IMR-90 (cell line): ENCODE measurements at places on chromosomes 16 and 17. TPM values are rescaled to one million over a fixed set of nuclear protein-coding genes. Genes with fewer than 3 reads are reported as not detected.

The DLX3 gene
- not detected in 2 replicates for total RNA-seq

DNA sequence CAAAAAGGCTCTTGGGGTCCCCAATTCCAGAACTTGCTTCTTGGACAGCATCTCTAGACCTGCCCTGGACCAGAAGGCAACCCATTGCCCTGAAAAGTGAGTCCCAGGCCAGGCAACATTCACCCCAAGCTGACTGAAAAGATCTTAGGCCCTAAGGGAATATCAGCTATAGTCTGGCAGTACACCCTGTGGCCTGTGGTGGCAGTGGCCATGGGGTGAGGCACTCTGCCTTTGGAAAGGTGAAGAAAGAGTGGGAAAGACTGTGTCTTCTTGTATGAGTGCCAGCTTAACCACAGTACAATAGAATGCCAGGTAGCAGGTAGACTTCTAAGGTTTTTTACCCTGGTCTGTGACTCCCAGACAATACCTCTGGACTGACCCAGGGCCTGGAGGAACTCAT, 564.5 kb downstream of the CDH8 start:
- no peak overlapping the region for H3K27ac ChIP-seq
- no peak overlapping the region for H3K4me3 ChIP-seq
- no peaks in the 10 kb centered on the region for H3K27me3 ChIP-seq
- no peak for DNase-seq
- H3K4me1 ChIP-seq = no peaks in the 10 kb centered on the region

The TNRC6C gene
- 2.7 and 3.6 TPM in 2 replicates for total RNA-seq

The TBKBP1 gene
- 3.4 and 3.6 TPM in 2 replicates for total RNA-seq

- peaks cover 11% of the 10 kb centered on the region for H3K36me3 ChIP-seq
- no peaks in the 10 kb centered on the region for H3K4me1 ChIP-seq
- H3K27ac ChIP-seq = no peak overlapping the region
Measured at GRCh38 chr17:81192386-81193050, 26.5 kb upstream of the AATK start.

The HOXB2 gene
- total RNA-seq = 2.7 and 3.1 TPM in 2 replicates

The KRT222 gene
- not detected in 2 replicates for total RNA-seq

DNA sequence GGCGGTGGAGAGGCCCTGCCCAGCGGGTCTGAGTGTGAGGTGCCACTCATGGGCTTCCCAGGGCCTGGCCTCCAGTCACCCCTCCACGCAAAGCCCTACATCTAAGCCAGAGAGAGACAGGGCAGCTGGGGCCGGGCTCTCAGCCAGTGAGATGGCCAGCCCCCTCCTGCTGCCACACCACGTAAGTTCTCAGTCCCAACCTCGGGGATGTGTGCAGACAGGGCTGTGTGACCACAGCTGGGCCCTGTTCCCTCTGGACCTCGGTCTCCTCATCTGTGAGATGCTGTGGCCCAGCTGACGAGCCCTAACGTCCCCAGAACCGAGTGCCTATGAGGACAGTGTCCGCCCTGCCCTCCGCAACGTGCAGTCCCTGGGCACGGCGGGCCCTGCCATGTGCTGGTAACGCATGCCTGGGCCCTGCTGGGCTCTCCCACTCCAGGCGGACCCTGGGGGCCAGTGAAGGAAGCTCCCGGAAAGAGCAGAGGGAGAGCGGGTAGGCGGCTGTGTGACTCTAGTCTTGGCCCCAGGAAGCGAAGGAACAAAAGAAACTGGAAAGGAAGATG, 11.2 kb downstream of the VASN start:
- H3K27ac ChIP-seq = no peak overlapping the region
- H3K4me3 ChIP-seq = no peak overlapping the region
- peaks cover 50% of the 10 kb centered on the region for H3K36me3 ChIP-seq
- H3K27me3 ChIP-seq = no peaks in the 10 kb centered on the region
- peaks cover 30% of the 10 kb centered on the region for H3K4me1 ChIP-seq

The USB1 gene
- total RNA-seq = 23.1 and 45.9 TPM in 2 replicates

DNA sequence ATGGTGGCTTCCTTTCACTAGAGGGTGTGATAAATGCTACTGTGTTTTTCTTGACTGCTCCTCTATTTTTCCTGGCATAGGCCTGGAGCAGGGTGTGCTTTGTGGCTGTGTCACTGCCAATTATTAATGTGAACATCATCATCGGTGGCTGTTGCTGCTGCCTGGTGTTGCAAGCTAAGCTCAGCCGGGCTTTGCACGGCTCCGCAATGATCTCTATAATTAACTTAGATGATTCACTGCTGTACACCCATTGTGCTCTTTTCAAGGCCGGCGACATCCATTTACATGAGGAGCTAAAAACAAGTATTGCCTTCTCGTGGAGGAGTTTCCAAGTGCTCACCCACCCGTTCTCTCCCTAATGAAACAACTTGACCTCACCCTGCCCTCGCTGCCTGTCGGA, 160.1 kb upstream of the IRX3 start:
- H3K36me3 ChIP-seq = no peaks in the 10 kb centered on the region
- no peak for DNase-seq
- H3K4me3 ChIP-seq = no peak overlapping the region
- H3K27me3 ChIP-seq = no peaks in the 10 kb centered on the region
- H3K4me1 ChIP-seq = no peaks in the 10 kb centered on the region

The OSGIN1 gene
- 0.83 and 0.90 TPM in 2 replicates for total RNA-seq

- H3K4me1 ChIP-seq = no peaks in the 10 kb centered on the region
- H3K36me3 ChIP-seq = no peaks in the 10 kb centered on the region; the same call in none of the 2 replicates
- no peak for DNase-seq
- no peak overlapping the region for H3K27ac ChIP-seq
- no peak overlapping the region for H3K4me3 ChIP-seq
- no peaks in the 10 kb centered on the region for H3K27me3 ChIP-seq
Measured at GRCh38 chr16:72865835-72866234, 182.1 kb downstream of the ZFHX3 start.

GRCh38 chr16:57563487-57563750, 21.0 kb downstream of the ADGRG5 start:
- no peak overlapping the region for H3K27ac ChIP-seq
- DNase-seq = no peak
- H3K4me1 ChIP-seq = peaks cover 3% of the 10 kb centered on the region; the same call in 1 of the 2 replicates
- peaks cover 29% of the 10 kb centered on the region for H3K27me3 ChIP-seq

- no peaks in the 10 kb centered on the region for H3K36me3 ChIP-seq
- peak; percentile 24 for DNase-seq
- peaks cover 29% of the 10 kb centered on the region for H3K4me1 ChIP-seq
- H3K27me3 ChIP-seq = no peaks in the 10 kb centered on the region
- H3K4me3 ChIP-seq = no peak overlapping the region
- H3K27ac ChIP-seq = peak overlapping the region; percentile 26
Measured at GRCh38 chr16:86215233-86215978, 294.9 kb upstream of the FOXF1 start.

The TMEM132E gene
- not detected in 2 replicates for total RNA-seq

- no peaks in the 10 kb centered on the region for H3K27me3 ChIP-seq
- no peak overlapping the region for H3K4me3 ChIP-seq
- DNase-seq = no peak
Measured at GRCh38 chr17:42411905-42412679, 11.0 kb downstream of the CAVIN1 start.

DNA sequence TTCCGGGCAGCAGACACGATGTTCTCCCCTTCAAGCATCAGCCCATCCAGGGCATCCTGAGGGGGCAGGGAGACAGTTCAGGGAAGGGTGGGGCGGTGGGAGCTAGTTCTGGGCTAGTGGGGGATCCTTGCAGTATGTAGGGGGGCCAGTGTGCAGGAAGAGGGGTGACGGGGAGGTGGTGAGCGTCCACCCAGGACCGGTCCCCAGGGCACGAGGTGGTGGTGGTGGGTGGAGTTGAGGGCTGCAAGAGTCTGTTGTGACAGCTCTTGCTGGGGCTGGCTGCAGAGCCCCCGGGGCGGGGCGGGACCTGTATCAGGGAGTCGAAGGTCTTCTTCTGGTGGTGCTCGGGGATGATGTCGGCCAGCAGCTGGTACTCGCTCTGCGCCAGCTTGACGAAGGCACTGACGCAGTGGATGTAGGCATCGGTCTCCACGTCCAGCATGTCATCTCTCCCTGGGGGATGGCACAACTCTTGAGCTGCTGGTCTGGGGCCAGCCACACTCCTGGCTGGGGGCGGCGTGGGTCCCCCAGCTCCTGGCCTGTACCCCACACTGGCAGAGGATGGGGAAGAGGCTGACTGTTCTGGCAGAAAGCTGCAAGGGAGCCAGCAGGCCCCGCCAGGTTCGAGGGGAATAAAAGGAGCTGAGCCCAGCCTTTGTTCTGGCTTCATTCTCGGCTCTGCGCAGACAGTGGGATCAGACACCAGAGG, 10.0 kb downstream of the ZACN start:
- no peaks in the 10 kb centered on the region for H3K4me1 ChIP-seq
- H3K36me3 ChIP-seq = peaks cover 78% of the 10 kb centered on the region
- no peaks in the 10 kb centered on the region for H3K27me3 ChIP-seq
- no peak overlapping the region for H3K27ac ChIP-seq
- no peak overlapping the region for H3K4me3 ChIP-seq
- no peak for DNase-seq

- no peaks in the 10 kb centered on the region for H3K4me1 ChIP-seq
- no peak for DNase-seq
- no peak overlapping the region for H3K4me3 ChIP-seq
- H3K27ac ChIP-seq = no peak overlapping the region
Measured at GRCh38 chr16:50683689-50684374, 2.7 kb upstream of the SNX20 start.

The KCTD11 gene
- 10.6 and 10.8 TPM in 2 replicates for total RNA-seq

- H3K4me1 ChIP-seq = peaks cover 13% of the 10 kb centered on the region
- H3K27ac ChIP-seq = no peak overlapping the region
- H3K27me3 ChIP-seq = no peaks in the 10 kb centered on the region
- H3K36me3 ChIP-seq = peaks cover 46% of the 10 kb centered on the region
- H3K4me3 ChIP-seq = no peak overlapping the region
- no peak for DNase-seq
Measured at GRCh38 chr16:28168991-28169554, 42.7 kb downstream of the XPO6 start.

The ABCA10 gene
- total RNA-seq = under 0.01 TPM in 2 replicates

GRCh38 chr16:30565984-30566383, 5.5 kb downstream of the ZNF688 start:
- H3K4me3 ChIP-seq = no peak overlapping the region
- no peaks in the 10 kb centered on the region for H3K36me3 ChIP-seq
- DNase-seq = no peak
- H3K27me3 ChIP-seq = peaks cover 6% of the 10 kb centered on the region; the same call in 1 of the 2 replicates
- H3K4me1 ChIP-seq = peaks cover 8% of the 10 kb centered on the region

The KRTAP1-1 gene
- total RNA-seq = 0.83 and 0.90 TPM in 2 replicates

DNA sequence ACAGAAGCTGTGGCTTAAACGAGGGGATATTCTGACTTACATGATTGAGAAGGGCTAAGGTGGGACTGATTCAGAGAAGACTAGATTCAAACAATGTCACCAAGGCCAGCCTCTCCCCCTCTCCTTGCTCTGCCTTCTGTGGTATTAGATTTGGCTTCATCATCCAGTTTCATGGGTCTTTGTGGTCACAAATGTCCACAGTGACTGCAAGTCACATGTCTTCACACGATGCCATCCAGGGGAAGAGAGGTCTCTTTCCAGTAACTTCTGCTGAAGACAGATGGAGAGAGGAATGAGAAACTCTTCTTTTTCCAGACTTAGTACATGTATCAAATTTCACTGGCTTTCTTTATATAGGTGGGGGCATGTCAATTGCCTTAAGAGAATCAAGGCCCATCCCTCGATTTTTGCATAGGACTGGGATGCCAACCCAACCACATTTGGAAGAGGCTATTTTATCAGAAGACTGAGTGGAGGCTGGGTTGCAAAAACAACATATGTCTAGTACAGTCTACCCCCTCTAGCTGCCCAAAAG, 57.3 kb upstream of the HNF1B start:
- DNase-seq = no peak
- H3K27me3 ChIP-seq = no peaks in the 10 kb centered on the region
- peaks cover 7% of the 10 kb centered on the region for H3K4me1 ChIP-seq
- H3K36me3 ChIP-seq = no peaks in the 10 kb centered on the region
- H3K27ac ChIP-seq = no peak overlapping the region

The PRSS21 gene
- not detected in 2 replicates for total RNA-seq

GRCh38 chr17:75003070-75003956, 9.2 kb upstream of the MRPL58 start:
- peaks cover 42% of the 10 kb centered on the region for H3K36me3 ChIP-seq
- no peak for DNase-seq
- H3K4me1 ChIP-seq = no peaks in the 10 kb centered on the region
- no peak overlapping the region for H3K27ac ChIP-seq

GRCh38 chr17:44069974-44070454, 521 bp upstream of the G6PC3 start:
- no peaks in the 10 kb centered on the region for H3K27me3 ChIP-seq
- peaks cover 11% of the 10 kb centered on the region for H3K4me1 ChIP-seq
- H3K27ac ChIP-seq = peak overlapping the region; percentile 53
- DNase-seq = no peak
- H3K4me3 ChIP-seq = peak overlapping the region; percentile 9

DNA sequence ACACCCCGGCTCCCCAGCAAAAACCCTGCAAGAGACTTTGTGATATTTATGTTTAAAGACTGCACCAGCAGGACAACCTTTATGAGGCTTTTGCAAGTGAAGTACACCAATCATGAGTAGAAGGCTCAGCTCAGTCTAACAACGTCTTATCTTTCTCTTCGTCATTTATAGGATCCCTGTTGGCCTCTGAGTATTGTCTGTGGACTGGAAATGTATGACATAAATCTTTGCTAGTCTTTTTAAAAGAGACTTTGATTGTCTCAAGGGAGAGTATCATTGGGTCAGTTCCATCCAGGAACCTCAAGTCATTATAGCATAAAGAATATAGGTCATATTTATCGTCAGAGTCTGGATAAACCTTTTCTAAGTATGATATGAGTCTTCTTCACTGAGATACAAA, 505.0 kb upstream of the SOX9 start:
- H3K27ac ChIP-seq = no peak overlapping the region
- H3K36me3 ChIP-seq = no peaks in the 10 kb centered on the region
- DNase-seq = no peak
- no peak overlapping the region for H3K4me3 ChIP-seq

The ADORA2B gene
- 5.2 and 5.8 TPM in 2 replicates for total RNA-seq

- no peak overlapping the region for H3K4me3 ChIP-seq
- H3K36me3 ChIP-seq = no peaks in the 10 kb centered on the region
- DNase-seq = no peak
- H3K4me1 ChIP-seq = peaks cover 14% of the 10 kb centered on the region
Measured at GRCh38 chr17:50311112-50311460, 34.8 kb upstream of the XYLT2 start.

The UBALD2 gene
- total RNA-seq = 0.90 and 1.4 TPM in 2 replicates

The B4GALNT2 gene
- total RNA-seq = under 0.01 TPM in 1 of 2 replicates, not detected in the other

DNA sequence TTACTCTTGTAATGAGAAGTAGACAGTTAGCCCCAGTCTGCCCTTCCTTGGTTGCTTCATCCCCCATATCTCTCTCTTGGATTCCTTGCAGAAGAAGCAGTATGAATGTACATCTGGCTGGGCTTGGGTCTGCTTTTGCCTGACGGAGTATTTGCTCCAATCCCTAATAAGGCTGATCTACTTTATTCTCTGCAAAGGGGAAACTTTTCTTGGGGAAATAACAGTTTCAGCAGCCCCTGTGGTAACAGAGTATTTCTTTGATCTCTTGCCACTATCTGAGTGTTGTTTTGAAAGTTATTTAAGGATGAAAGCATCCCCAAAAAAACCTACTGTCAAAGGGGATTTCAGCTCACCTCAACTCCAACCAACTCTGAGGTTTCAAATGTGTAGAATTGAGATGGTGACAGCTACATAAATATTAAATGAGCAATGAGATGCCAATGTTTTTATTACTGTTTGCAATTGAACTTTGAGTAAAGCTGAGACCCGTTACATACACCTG, 168.9 kb upstream of the NOG start:
- H3K27me3 ChIP-seq = no peaks in the 10 kb centered on the region
- no peaks in the 10 kb centered on the region for H3K36me3 ChIP-seq
- no peak overlapping the region for H3K4me3 ChIP-seq
- H3K27ac ChIP-seq = no peak overlapping the region
